ENCODE measurements at places on chromosomes 11 and 22.

DNA sequence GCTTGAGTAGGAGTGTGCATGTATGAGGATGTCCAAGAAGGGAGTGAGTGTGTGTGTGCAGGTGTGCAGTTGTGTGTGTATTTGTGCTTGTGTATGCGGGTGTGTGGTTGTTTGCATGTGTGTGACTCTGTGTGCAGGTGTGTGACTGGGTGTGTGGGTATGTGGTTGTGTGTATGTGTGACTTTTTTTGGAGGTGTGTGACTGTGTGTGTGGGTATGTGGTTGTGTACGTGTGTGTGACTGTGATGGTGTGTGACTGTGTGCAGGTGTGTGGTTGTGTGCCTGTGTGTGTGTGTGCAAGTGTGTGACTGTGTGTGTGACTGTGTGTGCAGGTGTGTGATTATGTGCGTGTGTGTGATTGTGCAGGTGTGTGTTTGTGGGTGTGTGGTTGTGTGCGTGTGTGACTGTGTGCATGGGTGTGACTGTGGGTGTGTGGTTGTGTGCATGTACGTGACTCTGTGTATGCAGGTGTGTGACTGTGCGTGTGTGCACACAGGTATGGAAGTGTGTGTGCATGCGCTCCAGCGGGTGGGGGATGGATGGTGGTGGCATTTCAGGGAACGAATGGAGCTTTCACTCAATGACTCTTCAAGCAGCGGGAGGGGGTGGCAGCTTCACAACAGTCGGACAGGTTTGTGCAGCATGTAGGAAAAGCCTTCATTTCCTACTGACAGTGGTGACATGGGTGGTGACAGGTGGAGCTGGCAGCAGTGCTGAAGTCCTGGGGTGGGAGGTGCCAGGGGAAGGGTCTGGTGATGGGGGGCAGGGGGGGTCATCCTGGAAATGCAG is 47.6 kb downstream of the CACNA1I start:
- DNase-seq, result no peak

GRCh38 chr11:25218036-25218435 is 721.2 kb downstream of the LUZP2 start:
- DNase-seq, result no peak

GRCh38 chr11:19216021-19216420 is 14.2 kb upstream of the CSRP3 start:
- no peak for DNase-seq

- DNase-seq, result no peak
Measured at GRCh38 chr11:67045314-67045713, 11.3 kb upstream of the RHOD start.

DNA sequence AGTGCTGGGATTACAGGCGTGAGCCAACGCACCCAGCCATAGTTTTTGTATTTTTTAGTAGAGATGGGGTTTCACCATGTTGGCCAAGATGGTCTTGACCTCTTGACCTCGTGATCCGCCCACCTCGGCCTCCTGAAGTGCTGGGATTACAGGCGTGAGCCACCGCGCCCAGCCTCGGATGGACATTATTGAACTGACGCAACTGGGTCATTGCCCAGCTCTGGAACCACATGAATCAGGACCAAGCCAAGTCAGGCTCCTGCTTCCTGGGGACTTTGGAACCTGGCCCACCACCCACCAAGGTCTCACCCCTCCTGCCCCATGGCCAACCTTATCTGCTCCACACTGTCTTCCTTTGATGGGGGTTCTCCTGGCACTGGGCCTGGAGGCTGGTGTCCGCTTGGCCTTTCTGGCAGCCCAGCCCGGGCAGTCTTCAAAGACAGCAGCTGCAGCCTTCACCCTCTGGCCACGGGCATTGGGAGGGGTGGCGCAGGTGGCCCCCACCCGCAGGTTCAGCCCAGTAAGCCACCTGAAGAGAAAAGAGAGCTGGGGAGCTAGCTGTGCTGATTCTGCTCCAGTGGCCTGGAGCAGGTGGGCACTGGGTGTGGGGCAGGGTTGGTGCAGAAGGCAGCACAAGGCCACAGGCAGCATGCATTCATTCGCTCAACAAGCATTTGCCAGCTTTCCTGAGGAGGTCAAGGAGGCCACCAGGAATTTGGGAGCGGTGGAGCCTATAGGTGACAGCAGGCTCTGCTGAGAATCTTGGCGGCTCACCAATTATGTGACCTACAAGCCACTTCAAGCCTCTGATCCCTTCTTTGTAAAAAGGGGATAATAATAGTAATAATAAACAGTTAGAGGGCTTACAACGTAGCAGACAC is 5.7 kb downstream of the CHADL start:
- DNase-seq, result no peak

DNA sequence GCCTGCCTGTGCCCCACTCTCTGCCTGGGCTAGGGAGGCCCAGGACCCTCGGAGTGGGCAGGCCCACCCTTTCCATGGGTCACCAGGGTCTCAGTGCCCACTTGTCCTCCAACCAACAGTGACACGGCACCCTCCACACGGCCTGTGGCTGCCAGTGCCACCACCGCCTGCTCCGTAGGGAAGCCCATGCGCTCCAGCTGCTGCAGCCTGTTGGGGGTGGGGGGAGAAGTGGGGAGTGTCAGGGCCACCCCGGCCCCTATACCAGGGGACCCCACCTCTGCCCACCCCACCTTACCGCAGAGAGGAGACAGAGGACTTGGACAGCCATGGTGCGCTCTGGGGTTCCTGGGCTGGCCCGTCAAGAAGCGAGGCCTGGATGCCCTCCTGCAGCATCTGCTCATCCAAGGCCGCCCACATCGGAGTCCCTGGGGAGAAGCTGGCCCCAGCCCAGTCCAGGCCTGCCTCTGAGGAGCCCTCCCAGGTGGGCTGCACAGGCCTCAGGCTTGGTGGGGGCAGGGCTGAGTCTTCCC is 7.7 kb downstream of the RHBDD3 start:
- DNase-seq, result no peak

- DNase-seq, result no peak
Measured at GRCh38 chr11:96112192-96113128, 188.6 kb upstream of the MTMR2 start.

DNA sequence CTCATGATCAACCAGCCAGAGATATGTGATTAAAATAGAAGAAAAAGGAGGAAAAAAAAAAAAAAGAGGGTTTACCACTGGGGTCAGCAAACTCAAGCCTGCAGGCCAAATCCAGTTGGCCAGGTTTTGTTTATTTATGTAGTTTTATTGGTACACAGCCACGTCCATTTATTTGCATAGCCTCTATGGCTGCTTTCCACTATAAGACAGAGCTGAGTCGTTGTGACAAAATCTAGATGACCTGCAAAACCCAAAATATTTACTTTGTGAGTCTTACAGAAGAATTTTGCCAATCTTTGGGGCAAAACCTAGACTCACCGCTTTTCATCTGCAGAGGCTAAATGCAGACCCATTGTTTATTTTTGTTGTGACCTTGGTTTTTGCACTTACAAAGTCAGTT is 87.1 kb downstream of the TENM4 start:
- no peak for DNase-seq

DNA sequence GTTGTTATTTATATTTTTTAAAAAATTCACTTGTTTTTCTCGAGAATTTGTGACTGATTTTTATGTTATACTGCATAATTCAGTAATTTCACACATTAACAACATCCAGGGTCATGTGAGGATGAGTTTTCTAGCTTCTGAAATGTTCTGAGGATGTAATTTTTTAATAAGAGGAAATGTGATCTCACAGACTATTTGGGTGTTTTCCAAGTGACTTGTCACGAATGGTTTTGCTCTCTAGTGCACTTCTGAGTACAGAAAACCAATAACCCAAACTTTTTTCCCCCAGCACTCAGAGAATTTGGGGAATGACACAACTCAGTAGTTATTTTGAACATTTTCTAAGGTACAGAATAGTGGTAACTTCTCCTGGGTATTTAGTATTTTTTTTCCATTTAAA is 821.1 kb upstream of the ARHGAP42 start:
- no peak for DNase-seq

GRCh38 chr22:40243891-40244290 is 66.2 kb downstream of the TNRC6B start:
- no peak for DNase-seq

- no peak for DNase-seq
Measured at GRCh38 chr22:49213731-49214352, 613.8 kb downstream of the BRD1 start.

DNA sequence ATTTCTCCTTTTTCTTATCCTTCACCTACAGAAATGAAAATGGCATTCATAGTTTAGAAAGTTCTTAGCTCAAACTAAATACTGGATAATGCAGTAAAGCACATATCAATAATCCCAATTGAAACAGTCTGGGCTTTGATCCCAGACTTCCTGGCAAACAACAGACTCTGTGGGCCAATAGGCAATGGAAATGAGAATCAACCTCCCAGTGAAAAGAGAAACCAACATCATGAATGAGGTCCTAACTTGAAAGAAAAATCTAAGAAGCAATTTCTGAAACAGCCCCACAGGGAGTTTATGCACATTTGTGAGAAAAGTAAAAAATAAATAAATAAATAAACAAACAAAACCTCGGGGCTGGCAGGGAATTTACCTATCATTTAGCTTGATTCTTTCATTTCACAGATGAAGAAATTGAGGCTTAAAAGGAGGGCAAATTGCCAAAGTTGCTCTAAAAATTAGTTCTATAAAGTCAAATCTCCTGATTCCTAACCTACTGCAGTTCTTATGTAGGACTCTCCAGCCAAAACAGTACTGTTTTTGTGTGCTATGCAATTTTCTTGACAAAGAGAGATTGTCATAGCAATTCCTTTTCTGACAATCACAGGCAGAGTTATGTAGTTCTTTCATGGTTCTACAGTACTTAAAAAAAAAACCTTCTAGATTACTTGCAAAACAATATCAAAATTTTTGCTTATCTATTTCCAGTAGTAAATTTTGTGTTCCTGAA is 265.8 kb downstream of the GRM5 start:
- DNase-seq, result no peak

DNA sequence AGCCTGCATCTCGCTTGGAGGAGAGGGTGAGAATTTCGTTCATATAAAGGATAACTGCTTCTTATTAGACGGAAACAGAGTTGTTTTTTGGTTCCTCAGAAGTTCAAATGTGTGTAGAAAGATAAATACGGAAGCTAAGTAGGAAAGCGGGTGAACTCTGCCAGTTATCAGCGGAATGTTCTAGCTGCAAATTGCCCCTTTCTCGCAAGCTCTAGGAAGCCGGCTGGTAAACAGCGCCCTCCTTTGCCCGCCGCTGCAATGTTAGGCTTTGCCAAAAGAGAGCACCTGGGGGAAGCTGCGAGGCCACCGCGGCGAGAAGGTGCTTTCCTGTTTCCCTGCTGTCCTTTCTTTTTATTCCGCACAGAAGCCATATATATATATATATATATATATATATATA is 67.0 kb downstream of the IGLL5 start:
- no peak for DNase-seq
